ENCODE measurements at places on chromosomes 1 and 21.
A peak's percentile ranks its signal among the peaks of the same experiment; 100 is the strongest.

GRCh38 chr1:81179242-81179641, 621.5 kb upstream of the ADGRL2 start:
- DNase-seq = no peak

- DNase-seq = no peak
Measured at GRCh38 chr1:246609632-246610031, 43.4 kb downstream of the CNST start.

DNA sequence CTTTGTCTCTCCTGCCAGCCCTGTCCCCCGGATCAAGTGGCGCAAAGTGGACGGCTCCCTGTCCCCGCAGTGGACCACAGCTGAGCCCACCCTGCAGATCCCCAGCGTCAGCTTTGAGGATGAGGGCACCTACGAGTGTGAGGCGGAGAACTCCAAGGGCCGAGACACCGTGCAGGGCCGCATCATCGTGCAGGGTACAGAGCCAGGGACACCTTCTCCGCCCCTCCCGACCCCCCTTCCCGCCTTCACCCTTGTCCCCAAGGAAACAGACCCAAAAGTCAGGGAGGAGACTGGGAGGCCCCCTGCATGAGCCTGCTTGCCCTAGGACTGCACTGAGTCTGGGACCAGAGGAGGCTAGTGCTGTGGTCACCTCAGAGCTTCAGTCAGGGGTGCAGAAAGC, 18.2 kb downstream of the CNTN2 start:
- no peak for DNase-seq

- no peak for DNase-seq
Measured at GRCh38 chr1:60108196-60108595, 34.6 kb upstream of the C1orf87 start.

- no peak for DNase-seq
Measured at GRCh38 chr1:44842862-44843655, at the start of gene PTCH2. Gene PTCH2, minus strand, starts transcription at chr1:44843253. Its CDS starts 321 bp downstream, at chr1:44842932.

DNA sequence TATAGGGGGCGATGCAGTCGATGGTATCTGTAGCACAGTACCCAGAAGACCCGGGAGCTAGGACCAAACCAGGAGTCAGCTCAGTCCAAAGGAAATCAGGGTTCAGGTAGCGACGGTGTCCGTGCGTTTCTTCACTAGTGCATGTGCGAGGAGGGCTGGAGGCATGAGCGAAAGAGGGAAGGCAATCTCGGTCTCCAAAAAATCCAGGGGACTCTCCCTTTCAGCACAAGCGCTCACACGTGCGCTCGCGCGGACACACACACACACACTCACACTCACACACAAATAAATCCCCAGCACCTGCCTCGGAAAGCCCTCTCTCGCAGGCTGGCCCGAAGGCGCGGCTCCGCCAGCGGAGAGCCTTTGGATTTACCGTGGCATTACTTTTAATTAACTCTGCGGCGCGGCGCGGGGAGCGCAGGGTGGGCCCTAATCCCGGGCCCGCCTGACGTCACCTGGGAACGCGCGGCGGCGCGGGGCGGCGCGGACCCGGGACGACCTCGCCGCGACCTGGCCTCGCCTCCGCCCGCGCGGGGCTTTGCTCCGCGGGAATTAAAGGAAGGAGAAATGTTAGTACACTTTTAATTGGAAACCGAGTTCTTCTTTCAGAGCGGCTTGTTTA, 121.2 kb downstream of the LMX1A start:
- no peak for DNase-seq

GRCh38 chr21:37827913-37828312, 88.3 kb downstream of the KCNJ6 start:
- DNase-seq = no peak

- DNase-seq = no peak
Measured at GRCh38 chr1:63777286-63777685, 3.5 kb downstream of the ROR1 start.

DNA sequence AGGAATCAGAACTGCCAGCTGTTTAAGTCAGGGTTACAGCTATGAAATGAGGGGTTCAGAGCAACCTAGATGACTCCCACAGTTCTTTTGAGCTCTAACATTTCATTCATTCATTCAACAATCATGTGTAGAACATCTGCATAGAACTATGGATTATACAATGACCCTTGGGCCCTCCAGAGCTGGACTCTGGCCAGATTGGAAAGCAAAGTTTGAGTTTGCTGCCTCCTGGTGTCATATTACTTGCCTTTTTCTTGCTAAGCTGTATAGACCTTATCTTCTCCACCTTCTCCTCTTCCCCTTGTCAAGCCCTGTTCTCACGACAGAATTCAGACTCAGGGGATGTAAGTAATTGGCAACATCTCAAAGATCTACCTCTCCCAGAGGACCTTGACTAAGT, 4.0 kb downstream of the CASQ2 start:
- DNase-seq = no peak

GRCh38 chr1:197736685-197737084, 38.6 kb downstream of the DENND1B start:
- DNase-seq = no peak

DNA sequence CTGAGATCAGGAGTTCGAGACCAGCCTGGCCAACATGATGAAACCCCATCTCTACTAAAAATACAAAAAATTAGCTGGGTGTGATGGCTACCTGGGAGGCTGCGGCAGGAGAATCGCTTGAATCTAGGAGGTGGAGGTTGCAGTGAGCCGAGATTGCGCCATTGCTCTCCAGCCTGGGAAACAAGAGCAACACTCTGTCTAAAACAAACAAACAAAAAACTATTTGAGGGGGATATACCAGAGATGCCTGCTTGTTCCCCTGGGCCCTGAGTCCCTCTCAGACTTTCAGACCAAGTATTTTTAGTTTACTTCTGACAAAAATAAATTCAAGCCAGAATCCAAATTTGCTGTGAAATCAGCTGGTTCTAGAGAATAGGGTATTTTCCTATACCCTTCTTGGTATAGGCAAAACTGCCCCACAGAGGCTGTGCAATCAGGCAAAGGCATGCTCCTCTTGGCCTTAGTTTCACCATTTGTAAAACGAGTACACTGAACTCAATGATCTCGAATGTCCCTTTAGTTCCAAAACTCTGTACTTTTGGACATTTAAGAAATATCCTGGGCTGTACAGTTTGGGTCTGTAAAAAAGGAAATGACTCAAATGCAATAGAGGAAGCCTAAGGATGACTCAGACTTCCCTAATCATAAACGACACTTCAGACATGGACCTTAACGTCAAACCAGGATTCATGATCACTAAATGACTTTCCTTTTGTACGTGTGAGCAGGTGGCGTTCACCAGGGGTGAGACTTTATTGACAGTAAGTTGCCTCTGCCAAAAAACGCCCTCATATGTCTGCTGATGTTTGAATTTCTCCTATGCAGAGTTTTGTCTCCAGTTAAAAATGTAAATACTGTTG, 16.1 kb downstream of the ENSA start:
- no peak for DNase-seq

- DNase-seq = no peak
Measured at GRCh38 chr1:154191990-154192461, at the start of gene TPM3. Gene TPM3, minus strand, starts transcription at chr1:154192100. Its CDS starts 82 bp downstream, at chr1:154192018.

DNA sequence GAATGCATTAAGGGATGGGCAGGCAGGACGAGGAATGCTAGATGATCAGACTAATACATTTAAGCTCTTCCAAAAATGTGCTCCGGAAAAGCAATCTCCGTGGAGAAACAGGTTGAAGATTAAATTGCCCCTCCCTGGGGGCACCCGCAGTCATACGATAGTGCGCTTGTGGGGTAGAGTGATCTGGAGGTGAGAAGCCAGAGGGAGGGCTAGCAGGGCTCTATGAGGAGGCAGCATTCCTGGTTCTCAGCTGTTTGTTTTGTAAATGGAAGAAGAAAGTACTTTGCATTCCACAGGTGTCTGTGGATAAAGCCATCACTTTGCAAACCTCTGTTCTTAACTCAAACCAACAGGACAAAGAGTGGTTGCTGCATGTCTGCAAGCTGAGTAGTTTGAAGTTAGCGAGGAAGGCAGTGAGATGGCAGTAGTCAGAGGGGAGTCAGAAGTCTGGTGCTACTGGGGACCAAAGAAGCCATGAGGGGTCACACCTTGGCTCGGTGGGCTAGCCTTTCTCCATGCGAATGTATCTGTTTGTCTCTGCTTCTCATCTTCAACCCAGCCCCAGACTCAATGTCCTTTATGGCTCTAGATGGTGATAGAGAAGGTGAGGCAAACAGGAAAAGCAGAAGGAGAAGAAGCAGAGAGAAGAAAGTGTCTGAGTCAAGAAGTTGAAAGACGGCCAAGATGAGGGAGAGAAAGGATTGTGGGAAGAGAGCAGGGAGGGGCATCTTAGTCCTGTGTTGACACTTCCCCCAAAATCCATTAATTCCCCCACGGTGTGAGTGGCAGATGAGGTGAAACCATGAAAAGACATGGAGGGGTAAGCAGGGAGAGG, 65.2 kb upstream of the GJA8 start:
- DNase-seq = no peak

DNA sequence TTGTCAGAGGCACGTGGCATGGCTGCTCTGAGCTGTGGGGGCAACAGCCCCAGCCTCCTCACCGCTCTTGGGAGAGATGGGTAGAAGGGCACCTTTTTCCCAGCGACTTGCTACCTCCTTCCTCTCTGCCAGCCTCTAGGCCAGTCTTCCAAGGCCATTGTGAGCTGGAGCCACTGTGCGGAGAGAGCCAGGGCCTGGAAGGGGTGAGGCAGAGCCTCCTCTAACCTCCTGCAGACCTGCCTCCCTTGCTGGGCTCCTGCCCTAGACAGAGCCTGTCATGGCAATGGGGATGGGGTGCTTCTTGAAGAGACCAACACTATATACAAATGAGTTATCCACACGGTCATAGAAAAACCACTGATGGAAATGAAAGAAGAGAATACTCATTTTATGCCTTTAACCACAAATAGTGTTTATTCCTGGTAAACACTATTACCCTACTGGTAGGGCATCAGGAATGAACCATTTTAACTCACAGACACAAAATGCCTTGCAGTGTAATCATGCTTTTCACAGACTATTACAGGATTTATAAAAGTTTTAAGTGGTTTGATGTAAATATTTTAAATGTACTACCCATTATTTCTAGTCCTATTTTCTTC, 5.0 kb upstream of the IGFN1 start:
- DNase-seq = no peak

GRCh38 chr1:22728751-22729399, 18.2 kb downstream of the EPHB2 start:
- no peak for DNase-seq

GRCh38 chr1:108072212-108072611, 107.2 kb upstream of the VAV3 start:
- no peak for DNase-seq

DNA sequence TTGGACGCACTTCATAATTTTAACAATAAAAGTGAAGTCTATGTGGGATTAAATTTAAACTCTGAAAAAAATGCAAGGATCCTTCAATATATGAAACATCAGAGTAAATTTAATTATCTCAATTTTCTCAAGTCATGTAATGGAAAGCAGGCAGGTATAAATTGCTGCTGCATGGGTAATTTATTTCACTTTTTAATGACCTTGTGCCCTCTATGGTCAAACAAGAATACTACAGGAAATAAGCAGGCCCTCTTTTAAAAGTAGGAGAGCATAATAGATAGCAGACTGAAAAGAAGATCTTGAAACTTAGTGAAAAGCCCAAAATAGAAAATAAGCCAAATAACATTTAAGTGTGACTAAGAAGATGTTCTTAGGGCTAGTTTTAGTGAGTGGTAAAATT, 22.9 kb downstream of the BCAS2 start:
- DNase-seq = peak; percentile 48

GRCh38 chr1:108704496-108704895, 8.2 kb upstream of the FNDC7 start:
- no peak for DNase-seq

DNA sequence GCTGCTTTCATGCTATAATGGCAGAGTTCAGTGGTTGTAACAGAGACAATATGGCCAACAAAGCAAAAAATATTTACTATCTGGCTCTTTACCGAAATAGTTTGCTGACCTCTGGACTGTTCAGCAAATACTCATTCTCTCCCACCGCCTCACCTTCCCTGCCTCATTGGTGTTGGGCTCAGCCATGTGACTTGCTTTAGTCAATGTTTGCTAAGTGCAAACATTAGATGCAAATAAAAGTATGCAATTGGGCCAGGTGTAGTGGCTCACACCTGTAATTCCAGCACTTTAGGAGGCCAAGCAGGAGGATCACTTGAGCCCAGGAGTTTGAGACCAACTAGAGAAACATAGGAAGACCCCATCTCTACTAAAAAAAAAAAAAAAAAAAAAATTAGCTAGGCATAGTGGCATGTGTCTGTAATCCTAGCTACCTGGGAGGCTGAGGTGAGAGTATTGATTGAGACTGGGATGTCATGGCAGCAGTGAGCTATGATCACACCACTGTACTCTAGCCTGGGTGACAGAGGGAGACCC, 55.1 kb downstream of the RPL5 start:
- no peak for DNase-seq

GRCh38 chr1:186750257-186750656, 70.0 kb upstream of the PTGS2 start:
- no peak for DNase-seq

DNA sequence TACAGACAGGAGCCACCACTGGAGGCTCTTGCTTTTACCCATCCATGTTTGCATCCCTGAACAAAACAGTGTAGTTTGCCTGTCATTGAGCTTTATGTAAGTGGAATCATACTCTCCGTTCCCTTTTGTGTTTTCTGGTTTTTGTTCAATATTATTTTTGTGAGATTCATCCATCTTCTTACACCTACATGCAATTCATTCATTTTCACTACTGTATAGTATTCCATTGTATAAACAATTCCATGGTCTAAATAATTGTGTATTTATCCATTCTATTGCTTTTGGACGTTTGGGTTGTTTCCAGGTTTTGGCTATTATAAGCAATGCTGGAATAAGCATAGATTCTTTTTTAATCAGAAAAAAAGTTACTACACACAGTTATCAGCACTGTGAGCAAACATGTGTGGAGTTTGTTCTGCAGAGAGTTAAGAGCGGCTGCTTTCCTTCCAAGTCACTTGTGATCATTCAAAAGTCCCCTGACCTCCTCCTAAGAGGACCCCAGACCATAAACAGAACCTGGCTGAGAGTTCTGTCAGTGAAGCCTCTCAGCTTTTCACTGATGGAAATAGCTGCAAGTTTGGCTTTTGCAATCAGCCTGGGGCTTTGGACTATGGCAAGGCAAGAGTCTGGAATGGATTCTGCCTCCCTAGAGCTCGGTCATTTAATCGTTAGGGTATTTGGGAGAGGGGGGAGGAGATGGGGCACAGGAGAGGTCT, 5.1 kb upstream of the GPR157 start:
- DNase-seq = no peak
